ENCODE measurements at places on chromosomes 7 and 10.

GRCh38 chr7:42457663-42458062 lies 220.7 kb upstream of the GLI3 start:
- no peak for DNase-seq

DNA sequence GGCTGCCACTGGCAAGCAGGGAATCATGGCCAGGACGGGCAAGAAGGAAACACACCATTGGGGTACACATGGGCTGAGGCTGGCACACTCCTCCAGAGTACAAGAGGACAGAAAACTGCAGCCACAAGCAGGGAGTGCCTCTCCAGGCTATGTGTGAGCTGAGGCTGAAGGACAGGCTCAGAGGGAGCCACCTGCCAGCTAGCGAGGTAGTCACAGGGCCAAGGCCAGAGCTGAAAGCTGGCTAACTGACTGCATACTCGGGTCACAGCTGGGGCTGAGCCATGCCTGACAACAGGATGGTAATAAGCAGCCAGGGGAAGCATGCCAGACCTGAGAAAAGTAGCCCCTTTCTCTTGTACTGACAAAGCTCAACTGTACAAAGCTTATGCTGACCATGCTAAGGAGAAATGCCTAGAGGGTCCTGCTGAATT lies 52.0 kb downstream of the KIF5B start:
- no peak for DNase-seq

DNA sequence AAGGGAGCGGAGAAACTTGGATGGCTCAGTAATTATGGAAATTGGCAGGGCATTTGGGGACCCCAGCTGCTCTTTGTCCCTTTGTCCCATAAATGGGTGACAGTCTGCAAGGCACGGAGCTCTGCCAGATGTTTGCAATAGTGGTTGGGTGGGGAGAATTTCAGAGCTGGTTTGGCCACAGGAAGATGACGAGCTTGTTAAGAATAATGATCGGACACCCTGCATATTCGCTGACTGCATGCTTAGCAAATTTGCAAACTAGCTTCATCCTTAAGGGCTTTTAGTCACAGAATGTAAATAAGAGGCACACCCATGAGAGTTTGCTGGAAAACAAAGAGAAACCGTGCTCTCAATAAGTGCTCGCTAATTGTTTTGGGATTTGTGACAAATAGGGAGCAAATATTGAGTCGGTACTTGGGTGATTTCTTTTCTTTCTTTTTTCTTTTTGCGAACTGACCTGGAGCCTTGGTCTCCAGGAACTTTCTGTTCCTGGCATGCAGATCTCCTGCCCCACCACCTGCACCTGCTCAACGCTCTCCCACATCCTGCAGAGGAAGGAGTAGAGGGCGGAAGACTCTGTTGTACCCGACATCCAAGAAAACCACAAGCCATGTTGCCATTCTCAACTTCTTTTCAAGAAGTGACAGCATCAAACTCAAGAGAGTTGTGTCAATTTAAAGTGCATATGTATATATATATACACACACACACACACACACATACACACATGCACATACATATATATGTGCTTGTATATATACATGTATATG lies 238.9 kb downstream of the CAMK1D start:
- DNase-seq, result no peak

DNA sequence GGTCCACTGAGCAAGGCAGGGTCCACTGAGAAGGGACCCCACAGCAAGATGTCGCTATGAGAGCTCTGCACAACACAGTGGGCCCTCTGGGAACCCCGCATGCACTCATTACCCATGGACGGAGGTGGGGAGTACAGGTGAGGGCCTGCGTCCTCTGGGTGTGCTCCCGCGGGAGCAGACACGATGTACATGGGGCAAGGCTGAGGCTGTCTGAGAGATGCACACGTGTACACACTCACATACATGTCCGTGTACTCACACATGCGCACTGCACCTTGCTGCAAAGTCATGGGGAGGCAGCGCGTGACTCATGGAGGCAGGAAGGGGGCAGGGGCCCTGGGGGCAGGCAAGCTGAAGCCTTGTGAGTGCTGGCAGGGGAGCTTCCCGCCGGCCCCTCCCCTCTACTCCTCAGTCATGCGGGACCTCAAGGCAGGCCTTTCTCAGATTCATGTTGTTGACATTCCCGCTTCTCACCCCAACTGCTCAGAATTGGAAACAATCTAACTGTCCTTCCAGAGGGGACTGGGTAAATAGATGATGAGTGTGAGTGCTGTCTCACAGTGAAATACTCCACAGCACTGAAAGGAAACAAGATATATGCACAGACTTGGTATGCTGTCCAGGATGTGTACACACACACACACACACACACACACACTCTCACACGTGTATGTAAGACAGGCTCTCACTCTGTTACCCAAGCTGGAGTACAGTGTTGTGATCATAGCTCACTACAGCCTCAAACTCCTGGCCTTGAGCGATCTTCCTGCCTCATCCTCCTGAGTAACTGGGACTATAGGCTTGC lies 40.0 kb downstream of the GOLGA7B start:
- no peak for DNase-seq

- DNase-seq, result no peak
Measured at GRCh38 chr7:66353547-66353946, 148.4 kb downstream of the TPST1 start.

Data from left cardiac atrium (tissue), 4 donors.